ENCODE measurements at places on chromosomes 11 and 22.

DNA sequence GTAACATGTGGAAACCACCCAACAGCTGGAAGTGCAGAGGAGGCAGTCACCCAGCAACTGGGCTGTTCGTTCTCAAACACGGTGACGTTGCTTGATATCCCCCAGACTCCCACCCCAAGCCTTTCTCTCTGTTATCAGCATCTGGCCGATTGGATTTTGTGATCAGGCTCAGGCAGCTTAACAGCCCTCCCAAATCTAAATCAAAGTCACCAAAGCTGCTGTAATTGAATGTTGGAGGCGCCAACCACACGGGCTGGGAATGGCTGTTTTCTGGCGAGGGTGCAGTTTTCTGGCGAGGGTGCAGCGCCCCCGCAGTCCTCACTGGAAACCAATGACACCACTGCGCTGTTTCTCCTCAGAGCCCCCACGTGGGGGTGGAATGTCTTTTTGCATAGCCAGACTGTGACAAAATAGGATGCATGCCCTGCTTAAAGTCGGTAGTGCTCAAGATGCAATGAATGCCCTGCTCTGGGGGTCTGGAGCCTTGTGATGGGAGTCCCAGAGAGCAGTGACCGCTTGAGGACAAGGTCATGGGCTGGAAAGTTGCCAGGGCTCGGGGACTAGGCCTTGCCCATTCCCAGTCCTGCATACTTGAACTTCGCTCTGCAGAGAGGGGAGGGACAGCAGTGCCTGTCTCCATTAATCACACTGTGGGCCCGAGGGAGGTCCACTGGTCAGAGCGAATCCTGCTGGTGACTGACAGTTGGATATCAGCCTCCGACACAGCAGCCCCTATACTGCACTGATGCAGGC is 105.3 kb downstream of the MORC2 start:
- H3K27me3 ChIP-seq: no peaks in the 10 kb centered on the region
- H3K27ac ChIP-seq: no peak overlapping the region

GRCh38 chr22:17920992-17921650 is 103.2 kb downstream of the MICAL3 start:
- peaks cover 4% of the 10 kb centered on the region for H3K4me1 ChIP-seq
- no peaks in the 10 kb centered on the region for H3K27me3 ChIP-seq
- no peak overlapping the region for H3K27ac ChIP-seq
- no peak overlapping the region for H3K4me3 ChIP-seq
- no peaks in the 10 kb centered on the region for H3K36me3 ChIP-seq

DNA sequence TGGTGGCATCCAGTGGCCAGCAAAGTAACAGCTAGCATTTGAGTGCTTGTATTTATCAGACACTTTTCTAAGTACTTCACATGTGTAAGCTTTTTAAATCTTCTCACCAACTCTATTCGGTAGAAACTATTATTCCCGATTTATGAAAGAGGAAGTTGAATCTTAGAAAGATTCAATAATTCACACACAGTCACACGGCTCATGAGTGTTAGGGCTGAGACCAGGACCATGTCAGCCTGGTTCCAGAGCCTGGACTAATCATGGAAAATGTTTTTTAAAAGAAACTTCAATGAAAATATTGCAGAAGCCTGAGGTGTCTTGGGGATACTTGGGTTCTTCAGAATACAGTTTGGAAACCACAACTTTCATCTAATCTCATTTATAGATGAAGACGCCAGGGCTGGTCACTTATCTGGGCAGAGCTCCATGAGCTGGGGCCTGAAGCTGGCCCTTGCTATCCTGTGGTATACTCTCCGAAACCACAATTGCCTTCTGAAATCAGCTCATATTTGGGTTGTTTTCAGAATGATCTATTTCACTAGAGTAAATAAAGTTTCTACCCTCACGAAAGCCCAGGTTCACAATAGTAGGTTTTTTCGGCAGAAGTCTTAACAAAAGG is 4.3 kb upstream of the CRTAM start:
- no peak overlapping the region for H3K4me3 ChIP-seq
- no peaks in the 10 kb centered on the region for H3K4me1 ChIP-seq
- H3K27ac ChIP-seq: no peak overlapping the region
- no peaks in the 10 kb centered on the region for H3K36me3 ChIP-seq

GRCh38 chr11:84800755-84801346 is 826.3 kb downstream of the DLG2 start:
- DNase-seq: no peak
- no peaks in the 10 kb centered on the region for H3K4me1 ChIP-seq
- no peak overlapping the region for H3K27ac ChIP-seq
- no peaks in the 10 kb centered on the region for H3K36me3 ChIP-seq

All from effector memory CD4-positive, alpha-beta T cell (primary cell).